ENCODE measurements at places on chromosomes 4 and X. TPM values are rescaled to one million over a fixed set of nuclear protein-coding genes. Genes with fewer than 3 reads are reported as not detected.

The ATP8A1 gene
- total RNA-seq: 1.1 TPM

The TRPC5OS gene
- total RNA-seq: not detected

The VAMP7 gene
- total RNA-seq: 19.9 TPM

The RENBP gene
- total RNA-seq: 0.98 TPM

The COL4A6 gene
- total RNA-seq: 3.4 TPM

The ACE2 gene
- not detected for total RNA-seq

The PLS3 gene
- 87.7 TPM for total RNA-seq

The EDNRA gene
- total RNA-seq: 15.0 TPM

The MAGEA4 gene
- not detected for total RNA-seq

The ANKRD50 gene
- 13.7 TPM for total RNA-seq

The BMP3 gene
- total RNA-seq: 0.63 TPM

The GSX2 gene
- total RNA-seq: not detected

The RASSF6 gene
- 0.16 TPM for total RNA-seq

The PASD1 gene
- total RNA-seq: not detected

The WDR45 gene
- 77.5 TPM for total RNA-seq

The SPIN4 gene
- 2.4 TPM for total RNA-seq

The TAB3 gene
- 6.7 TPM for total RNA-seq

The CXCL9 gene
- not detected for total RNA-seq

The CPZ gene
- total RNA-seq: 1.6 TPM

The INTU gene
- 2.3 TPM for total RNA-seq

The GIMD1 gene
- not detected for total RNA-seq

The FGF2 gene
- 10.9 TPM for total RNA-seq

The PAGE2 gene
- total RNA-seq: not detected

The TLR6 gene
- total RNA-seq: 0.49 TPM

The HSFX3 gene
- total RNA-seq: not detected

The FUNDC2 gene
- 22.1 TPM for total RNA-seq

The HS3ST1 gene
- 0.38 TPM for total RNA-seq

The FMR1NB gene
- not detected for total RNA-seq

The BMPR1B gene
- total RNA-seq: 8.1 TPM

The NKRF gene
- total RNA-seq: 4.8 TPM

The HPGD gene
- total RNA-seq: 4.9 TPM

The NUDT11 gene
- 8.5 TPM for total RNA-seq

The FSTL5 gene
- total RNA-seq: not detected

The NLGN3 gene
- total RNA-seq: 0.89 TPM

The TMPRSS11B gene
- not detected for total RNA-seq

The ZAR1 gene
- not detected for total RNA-seq

The ARHGEF38 gene
- not detected for total RNA-seq

The SAGE1 gene
- not detected for total RNA-seq

The GPR50 gene
- not detected for total RNA-seq

The CENPVL1 gene
- total RNA-seq: not detected

The ASB12 gene
- total RNA-seq: not detected

The ADH6 gene
- 0.13 TPM for total RNA-seq

The NXF3 gene
- total RNA-seq: not detected

The HTN1 gene
- total RNA-seq: not detected

The PNCK gene
- total RNA-seq: 1.1 TPM

The GALNT7 gene
- 36.0 TPM for total RNA-seq

The GRIPAP1 gene
- total RNA-seq: 17.5 TPM

The PCDH11X gene
- not detected for total RNA-seq
